NCI-H2029 (cell line): ENCODE measurements at places on chromosomes 3 and 15.

DNA sequence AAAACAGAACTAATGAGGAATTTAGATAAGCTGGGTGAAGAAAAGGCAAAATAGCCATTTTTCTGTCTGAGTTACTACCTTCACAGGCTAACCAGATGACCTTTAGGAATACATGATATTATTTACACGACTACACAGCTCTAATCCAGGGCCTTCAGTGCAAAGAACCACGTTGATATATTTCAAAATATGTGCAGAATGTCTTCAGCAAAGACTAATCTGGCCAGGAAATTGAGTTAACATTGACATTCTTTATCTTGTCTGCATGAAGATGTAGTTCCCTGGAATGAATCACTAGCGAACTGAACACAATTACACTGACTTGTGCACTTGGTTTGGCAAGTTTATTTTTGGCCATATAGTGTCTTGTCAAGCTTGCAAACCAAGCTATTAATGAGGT is 41.5 kb downstream of the PDHB start:
- DNase-seq: no peak

DNA sequence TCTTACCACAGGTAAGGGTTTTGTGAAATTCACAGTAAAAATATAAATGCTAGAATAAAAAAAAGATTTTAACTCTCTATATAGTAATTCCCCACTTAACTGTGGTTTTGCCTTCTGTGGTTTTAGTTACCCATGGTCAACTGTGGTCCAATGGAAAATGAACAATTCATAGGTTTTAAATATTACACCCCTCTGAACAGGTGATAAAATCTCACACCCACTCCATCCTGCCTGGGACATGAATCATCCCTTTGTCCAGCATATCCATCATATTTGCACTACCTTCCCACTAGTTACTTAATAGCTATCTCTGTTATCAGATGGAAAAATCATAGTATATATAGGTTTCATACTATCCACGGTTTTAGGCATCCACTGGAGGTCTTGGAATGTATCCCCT is 49.2 kb downstream of the HDGFL3 start:
- DNase-seq: no peak

DNA sequence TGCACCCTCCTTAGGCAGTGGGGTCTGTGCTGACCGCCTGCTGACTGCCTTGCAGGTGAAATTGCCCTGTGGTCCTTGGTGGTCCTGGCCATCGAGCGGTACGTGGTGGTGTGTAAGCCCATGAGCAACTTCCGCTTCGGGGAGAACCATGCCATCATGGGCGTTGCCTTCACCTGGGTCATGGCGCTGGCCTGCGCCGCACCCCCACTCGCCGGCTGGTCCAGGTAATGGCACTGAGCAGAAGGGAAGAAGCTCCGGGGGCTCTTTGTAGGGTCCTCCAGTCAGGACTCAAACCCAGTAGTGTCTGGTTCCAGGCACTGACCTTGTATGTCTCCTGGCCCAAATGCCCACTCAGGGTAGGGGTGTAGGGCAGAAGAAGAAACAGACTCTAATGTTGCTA is 2.4 kb downstream of the RHO start:
- no peak for DNase-seq

DNA sequence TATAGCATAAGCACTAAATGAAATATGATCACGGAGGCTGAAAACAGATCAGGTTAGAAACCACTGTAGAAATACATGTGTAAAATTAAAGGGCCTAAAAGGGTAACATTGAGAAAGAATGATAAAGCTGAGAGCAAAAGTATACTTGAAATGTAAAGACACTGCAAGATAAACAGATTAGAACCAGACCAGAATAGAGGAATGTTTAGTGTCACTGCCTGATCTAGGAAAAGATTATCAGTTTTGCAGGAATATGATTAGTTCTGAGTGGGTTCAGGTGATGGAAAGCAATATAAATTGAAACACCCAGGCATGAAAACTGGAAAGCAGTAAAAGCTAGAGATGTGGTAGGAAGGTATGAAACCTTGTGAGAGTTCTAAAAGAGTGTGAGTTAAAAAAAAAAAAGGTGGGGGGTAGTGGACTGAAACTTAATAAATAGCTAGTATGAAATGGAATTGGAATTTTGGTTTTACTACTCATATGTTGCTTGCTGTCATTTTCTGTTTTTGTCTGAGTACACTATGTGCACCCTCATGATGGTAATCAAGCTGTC is 16.0 kb upstream of the C3orf38 start:
- DNase-seq: no peak

DNA sequence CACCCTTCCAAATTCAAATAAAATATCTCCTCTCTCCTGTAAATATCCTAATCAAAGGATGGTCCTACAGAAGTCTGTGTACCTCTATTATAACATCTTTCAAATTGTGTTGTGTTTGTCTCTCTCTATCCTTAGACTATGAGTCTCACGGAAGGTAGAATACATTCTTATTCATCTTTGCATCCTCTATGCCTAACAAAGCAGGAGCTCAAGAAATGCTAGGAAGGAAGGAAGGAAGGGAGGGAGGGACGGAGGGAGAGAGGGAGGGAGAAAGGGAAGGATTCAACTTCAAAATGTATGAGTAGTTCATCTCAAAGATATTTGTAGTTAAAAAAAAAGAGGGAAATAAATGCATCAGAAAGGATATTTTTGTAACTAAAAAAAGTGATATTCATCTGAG is 150.0 kb downstream of the RTP4 start:
- DNase-seq: no peak
